Activated CD4-positive, alpha-beta T cell treated with anti-CD3 and anti-CD28 coated beads, Interleukin-2, amount 10 ng/mL, durations not matched to agents 7 days and 5 days (primary cell): ENCODE measurements at places on chromosomes 16 and 17. TPM values are rescaled to one million over a fixed set of nuclear protein-coding genes. Genes with fewer than 3 reads are reported as not detected.

Gene SOCS1
- total RNA-seq, result 133 TPM

Gene SLC2A4
- not detected for total RNA-seq

Gene HS3ST3B1
- 11.5 TPM for total RNA-seq

Gene HSD17B1
- 0.73 TPM for total RNA-seq

Gene CRYBA1
- not detected for total RNA-seq

Gene OTOP2
- total RNA-seq, result not detected

Gene TAT
- not detected for total RNA-seq
